ENCODE measurements at places on chromosomes 7 and 10.
A peak's percentile ranks its signal among the peaks of the same experiment; 100 is the strongest.

DNA sequence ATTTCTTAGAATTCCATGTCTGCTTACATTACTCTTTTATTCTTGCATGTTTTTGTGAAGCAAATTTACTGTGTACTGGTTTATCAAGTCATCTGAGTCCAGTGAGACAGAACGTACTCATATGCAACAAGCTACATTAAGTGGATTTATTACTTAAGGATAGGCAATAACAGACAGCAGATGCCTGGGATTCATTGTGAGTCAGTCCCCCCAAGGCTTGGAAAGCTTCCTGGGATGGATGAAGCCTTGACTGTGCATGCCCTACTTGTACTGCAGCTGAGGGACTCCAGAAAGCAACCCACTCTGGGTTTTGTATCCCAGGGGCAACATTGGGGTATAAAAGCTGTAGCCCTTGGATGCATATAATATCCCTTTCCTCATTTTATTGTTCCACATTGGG is 113.4 kb upstream of the RAB18 start:
- no peak for DNase-seq

DNA sequence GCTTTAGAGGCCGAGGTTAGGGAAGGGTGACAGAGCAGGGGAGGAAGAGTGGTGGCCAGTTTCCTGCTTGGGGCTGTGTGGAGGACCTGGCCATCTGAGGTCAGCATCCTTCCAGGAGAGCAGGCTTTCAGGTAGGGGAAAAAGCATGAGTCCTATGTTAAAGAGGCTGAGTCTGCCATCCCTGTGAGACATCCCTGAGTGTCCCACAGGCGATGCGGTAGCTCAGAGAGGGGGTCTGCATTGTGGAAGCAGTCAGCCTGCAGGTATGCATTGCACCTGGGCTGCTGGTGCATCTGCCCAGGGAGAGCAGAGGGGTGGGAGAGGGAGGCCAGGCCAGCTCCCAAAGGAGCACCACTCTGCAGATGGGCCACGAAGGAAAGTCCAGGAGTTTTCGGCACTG is 282.1 kb upstream of the ZNF32 start:
- DNase-seq = no peak

- DNase-seq = no peak
Measured at GRCh38 chr10:26738301-26738911, 40.9 kb downstream of the PDSS1 start.

GRCh38 chr7:81244224-81244623 is 325.4 kb upstream of the SEMA3C start:
- no peak for DNase-seq

GRCh38 chr7:101465576-101466196 is 103.0 kb downstream of the COL26A1 start:
- no peak for DNase-seq

GRCh38 chr10:132572545-132572937 is 35.0 kb downstream of the INPP5A start:
- no peak for DNase-seq

DNA sequence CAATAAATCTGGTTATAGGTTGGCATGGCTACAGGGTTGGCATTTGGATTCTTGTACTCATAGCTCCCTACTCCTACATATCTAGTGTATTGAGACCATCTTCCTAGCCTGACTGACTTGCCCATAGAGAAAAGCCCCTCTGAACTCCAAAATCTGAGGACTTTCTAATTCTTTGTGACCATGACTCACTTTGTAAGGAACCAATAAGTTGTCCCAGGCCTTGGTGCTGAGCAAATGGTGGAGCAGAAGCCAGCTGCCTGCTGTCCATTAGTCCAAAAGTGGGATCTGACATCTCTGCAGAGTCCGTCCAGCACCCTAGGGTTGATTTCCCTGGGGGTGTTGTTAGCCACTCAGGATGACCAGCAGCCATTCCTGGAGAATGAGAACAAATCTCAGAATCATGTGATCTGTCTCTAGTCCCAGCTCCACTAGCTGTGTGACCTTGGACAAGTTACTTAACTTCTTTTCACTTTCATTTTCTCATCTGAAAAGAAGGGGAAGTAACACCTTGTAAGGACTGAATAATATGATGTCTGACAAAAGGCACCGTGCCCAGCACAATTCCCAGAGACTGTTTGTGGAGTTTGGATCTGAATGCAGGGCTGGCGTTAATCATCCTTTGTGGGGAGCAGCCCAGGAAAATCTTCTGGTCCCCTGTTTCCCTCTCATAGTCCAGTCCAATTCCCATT is 44.1 kb downstream of the MTURN start:
- DNase-seq = no peak

DNA sequence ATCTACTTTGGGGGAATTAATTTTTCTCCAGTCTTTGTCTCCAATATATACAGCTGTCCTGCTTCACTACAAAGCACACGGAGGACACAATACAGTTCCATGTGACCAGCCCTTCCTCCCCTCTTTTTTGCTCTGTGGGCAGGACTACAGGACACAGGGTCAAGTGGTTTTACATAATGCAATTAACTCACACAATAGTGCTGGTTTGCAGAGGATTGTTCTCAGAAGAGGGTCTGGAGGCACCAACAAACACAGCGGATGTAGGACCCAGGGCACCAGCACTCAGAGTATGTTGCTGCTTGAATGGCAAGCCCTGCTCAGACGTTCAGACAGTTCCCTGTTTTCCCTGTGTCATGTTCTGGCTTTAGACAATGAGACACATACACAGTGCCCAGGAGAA is 52.0 kb upstream of the NPTX2 start:
- DNase-seq = no peak

- DNase-seq = no peak
Measured at GRCh38 chr7:50580057-50580456, 14.9 kb upstream of the DDC start.

GRCh38 chr10:103278537-103278823 is 1.5 kb downstream of the INA start:
- no peak for DNase-seq

DNA sequence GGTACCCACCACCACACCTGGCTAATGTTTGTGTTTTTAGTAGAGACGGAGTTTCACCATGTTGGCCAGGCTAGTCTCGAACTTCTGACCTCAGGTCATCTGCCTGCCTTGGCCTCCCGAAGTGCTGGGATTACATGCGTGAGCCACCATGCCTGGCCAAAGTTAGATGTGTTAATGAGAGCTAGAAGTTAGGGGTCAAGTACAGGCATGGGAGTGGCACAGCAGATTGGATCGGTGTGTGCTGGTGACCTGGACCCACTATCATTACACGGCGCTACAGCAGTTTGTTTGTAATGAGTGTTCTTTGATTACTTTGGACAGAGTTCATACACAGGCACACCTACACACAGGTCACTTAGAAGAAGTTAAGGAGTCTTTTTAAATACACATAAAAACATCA is 36.7 kb downstream of the DNAJB6 start:
- no peak for DNase-seq

GRCh38 chr10:131920151-131920550 is 19.3 kb downstream of the PPP2R2D start:
- no peak for DNase-seq

- DNase-seq = no peak
Measured at GRCh38 chr10:89904755-89905154, 203.4 kb downstream of the KIF20B start.

GRCh38 chr10:96244354-96244753 is 27.0 kb downstream of the BLNK start:
- DNase-seq = peak; percentile 66

DNA sequence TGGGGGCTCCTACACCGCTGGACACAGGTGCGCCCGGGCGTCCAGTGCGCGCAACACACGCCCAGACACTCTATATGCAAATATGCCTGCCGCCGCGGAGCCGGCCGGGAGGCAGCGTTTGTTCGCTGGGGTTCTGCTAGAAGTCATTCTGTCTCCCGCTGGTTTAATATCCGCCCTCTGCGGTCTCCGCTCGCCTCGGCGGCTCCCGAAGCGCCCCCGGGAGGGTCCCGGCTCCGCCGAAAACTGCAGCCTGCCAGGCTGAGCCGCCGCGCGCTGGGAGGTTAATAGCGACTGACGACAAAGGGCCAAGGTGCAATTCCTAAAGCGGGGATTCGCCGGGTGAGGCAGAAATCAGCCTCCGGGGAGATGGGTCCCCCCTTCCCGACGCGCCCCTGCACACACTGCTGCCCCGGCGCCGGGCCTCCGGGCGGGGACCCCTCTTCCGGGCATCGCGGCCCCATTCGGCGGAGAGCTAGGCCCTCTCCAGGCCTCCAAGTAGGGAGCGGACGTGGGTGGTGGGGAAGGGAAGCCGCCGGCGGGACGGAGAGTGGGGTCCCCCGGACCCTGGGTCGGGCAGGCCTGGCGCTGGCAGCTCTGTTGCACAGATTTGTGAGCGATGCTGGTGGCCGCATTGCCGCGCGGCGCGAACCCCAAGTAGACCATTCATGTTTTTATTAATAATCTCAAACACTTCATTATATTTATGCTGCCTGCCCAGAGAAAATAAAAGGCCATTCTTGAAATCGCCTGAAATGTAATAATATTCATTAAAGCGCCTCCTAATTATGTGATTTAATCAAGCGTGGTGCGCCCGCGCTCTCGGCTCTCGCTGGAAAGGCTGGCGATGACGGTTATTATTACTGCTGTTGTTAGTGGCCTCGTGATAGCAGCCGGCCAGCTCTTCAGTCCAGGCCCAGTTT is 9.1 kb downstream of the EN2 start:
- no peak for DNase-seq

DNA sequence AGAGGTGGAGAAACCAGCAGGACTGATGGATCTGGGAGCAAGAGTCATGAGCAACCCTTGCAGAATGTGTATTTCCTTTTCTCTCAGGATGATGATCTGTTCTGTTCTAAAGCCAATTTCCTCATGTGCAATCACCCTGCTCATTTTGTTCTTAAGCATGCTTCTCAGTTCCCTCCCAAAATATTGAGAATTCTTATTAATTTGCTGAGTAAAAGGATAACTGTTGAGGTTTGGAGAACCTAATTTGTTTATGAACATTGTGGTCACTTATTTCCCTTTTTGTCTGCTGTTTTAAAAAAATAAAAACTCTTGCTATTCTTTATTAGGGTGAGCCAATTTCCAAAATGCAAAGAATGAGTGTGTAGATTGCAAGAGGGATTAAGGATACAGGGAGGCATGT is 106.8 kb downstream of the APBB1IP start:
- DNase-seq = no peak

GRCh38 chr7:157193274-157193673 is 54.5 kb downstream of the UBE3C start:
- DNase-seq = no peak

DNA sequence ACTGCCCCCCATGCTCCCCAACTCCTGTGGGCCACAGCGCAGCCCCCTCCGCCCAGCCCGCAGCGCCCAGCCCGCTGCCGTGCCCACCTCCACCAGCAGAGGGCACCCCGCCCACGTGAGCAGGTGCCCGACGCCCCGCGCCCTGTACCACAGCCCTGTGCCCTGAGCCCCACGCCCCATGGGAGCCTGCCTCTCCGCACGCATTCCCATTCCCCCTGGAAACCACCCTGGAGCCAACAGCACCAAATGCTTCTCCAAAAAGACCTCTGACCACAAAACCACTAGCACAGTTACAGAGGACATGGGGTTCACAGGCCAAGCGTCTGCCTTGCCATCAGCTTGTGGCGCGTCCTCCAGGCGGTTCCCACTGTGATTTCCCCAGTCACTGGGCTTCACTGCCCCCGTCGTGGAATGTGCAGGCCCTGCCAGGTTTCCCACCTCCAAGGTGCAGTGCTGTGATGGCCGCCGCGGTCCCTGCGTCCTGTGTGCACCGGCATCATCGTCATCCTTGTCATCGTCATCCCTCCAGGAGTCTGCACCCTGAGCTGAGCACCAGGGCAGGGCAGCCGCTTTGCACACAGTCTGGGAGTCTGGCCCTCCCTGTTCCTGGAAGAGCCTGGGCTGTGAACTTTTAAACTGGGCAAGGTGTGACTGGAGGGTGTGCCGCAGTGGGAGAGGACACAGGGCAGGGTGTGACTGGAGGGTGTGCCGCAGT is 61.7 kb downstream of the PWWP2B start:
- peak; percentile 55 for DNase-seq

GRCh38 chr7:8295638-8296361 is 33.8 kb upstream of the ICA1 start:
- peak; percentile 25 for DNase-seq

GRCh38 chr7:135210888-135211178 is 493 bp downstream of the WDR91 start:
- DNase-seq = no peak

DNA sequence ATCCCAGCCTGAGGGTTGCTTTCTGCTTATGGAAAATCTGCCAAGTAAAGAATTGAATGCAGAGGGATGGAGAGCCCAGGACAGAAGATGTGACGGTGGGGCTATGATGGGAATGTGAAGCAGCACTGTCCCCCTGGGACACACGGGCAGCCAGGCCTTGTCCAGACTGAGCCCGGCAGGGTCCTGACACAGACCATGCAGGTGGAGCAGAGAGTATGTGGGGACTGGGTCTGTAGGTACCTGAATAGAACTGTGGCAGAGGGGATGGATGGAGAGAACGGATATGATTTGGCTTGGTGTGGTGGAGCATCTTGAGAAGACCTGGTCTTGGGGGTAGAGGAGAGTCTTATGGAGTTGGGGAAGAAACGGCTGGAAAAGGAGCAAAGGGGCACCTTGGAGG is 732 bp upstream of the LRRC18 start:
- DNase-seq = no peak

- DNase-seq = peak; percentile 14
Measured at GRCh38 chr10:111360260-111360925, 283.6 kb downstream of the ADRA2A start.

DNA sequence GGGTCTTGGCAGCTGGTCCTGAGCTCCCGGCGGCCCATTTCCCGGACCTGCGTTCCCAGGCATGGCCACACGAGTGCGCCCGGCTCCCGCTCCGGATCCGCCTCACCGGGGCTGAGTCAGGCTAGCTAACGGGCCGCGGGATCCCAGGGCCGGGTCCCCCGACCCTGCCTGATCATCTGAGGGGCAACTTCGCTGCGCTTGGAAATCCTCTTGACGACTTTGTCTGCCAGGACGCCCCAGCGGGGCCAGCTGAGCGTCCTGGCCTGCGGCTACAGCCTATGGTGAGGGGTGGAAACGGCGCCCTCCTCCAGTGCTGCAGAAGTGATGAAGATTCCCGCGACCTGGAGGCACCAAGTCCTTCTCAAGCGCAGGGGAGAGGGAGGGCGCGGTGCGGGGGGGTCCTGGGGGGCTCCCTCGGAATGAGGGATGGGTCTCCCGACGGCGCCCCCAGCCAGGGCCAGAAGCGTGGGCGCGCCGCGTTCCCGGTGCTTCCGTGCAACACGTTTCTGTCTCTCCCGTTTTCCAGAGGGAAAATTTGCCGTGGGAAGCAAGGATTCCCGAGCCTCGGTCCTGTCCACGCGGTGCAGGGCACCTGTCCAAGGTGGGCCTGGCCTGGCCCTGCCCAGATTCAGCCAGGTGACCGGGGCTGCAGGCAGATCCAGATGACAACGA is 212.4 kb downstream of the CCSER2 start:
- DNase-seq = peak; percentile 59
